Cardiac fibroblast (primary cell): ENCODE measurements at places on chromosomes 3 and 15.
A peak's percentile ranks its signal among the peaks of the same experiment; 100 is the strongest.

DNA sequence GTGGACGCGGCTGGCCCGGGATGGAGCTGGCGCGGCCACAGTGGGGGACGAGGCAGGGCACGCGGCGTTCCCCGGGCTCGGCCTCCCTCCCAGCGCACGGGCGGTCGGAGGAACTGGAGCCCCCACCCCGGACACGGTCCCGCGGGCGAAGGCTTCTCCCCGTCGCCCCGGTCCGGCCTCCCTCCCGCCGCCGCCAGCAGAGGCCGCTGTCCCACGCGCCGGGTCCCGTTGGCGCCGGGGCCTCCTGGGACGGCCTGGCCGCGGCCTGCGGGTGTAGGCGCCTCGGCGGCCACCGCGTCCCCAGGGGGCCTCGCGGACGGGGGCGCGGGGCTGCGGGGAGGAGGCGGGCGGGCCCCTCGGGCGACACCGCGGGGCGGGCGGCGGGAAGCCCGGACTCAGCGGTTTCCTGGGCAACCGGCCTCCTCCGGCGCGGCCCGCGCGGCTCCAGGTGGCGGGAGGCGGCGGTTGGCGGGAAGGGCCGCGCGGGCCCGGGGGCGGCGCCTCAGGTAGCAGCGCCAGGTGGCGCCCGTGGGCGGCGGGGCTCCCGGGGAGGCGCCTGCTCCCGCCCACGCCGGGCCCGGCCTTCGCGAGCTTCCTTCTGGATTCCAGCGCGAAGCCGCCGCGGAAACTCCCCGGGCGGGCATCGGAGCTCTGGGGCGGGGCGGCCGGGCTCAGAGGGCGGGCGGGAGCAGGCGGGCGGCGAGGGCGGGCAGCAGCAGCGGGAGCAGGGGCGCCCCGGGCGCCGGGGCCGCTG is 26.7 kb downstream of the MELTF start:
- peak; percentile 73 for DNase-seq

- peak; percentile 3 for DNase-seq
Observed at GRCh38 chr3:53730576-53730975, 115.6 kb downstream of the CHDH start.

DNA sequence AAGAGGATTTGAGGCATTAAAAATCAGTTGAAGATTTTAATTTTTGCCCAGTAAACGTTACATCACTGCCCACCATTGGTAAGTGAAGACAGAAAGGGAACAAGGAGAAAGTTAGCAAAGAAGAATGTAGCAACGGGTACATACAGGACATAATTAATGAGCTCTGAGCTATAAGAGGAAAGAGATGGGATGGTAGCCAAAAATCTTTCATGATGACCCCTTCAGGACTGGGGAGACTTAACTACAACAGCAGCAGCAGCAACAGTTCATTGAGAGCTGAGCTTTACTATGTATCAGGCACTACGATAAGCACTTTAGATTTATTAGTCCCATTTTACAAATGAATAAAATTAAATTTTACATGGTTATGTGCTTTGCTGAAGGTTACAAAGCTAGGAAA is 18.4 kb downstream of the EMC4 start:
- DNase-seq, result peak; percentile 8

DNA sequence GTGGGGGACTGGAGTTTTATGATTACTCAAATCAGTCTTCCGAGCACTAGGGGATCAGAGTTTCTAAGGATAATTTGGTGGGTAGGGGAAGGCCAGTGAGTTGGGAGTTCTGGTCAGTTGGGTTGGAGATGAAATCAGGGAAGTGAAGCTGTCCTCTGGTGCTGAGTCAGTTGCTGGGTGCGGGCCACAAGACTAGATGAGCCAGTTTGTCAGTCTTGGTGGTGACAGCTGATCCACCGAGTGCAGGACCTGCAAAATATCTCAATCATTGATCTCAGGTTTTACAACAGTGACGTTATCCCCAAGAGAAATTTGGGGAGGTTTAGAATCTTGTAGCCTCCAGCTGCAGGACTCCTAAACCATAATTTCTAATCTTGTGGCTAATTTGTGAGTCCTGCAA is 249.4 kb downstream of the FAM43A start:
- DNase-seq, result no peak

DNA sequence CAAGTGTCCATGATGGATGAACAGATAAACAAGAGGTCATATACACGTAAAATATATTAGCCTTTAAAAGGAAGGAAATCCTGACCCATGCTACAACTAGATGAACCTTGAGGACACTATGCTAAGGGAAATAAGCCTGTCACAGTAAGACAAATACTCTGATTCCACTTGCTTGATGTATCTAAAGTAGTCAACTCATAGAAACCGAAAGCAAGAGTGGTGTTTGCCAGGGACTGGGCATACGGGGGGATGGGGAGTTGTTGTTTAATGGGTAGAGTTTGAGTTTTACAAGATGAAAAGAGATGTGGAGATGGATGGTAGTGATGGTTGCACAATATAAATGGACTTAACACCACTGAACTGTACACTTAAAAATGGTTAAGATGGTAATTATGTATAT is 65.4 kb downstream of the C3orf70 start:
- DNase-seq, result no peak

- no peak for DNase-seq
Observed at GRCh38 chr15:98504998-98505397, 143.3 kb upstream of the IGF1R start.

- no peak for DNase-seq
Observed at GRCh38 chr3:1200371-1200770, 107.5 kb downstream of the CNTN6 start.

DNA sequence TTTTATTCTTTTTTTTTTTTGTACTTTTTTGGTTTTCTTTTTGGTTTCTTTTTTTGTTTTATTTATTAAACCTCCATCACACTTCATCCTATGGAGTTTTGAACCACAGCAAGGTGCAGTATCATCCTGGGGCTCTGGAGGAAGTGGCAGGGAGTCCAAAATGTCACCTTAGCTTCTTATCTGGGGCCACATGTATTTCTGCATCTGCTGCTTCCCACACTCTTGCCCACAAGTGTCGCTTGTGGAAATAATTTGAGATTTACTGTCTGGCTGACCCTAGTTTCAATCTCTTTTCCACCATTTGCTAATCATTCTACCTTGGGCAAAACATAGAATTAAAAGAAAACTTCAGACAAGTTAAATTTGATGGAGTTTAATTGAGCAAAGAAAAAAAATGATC is 6.4 kb downstream of the OPA1 start:
- DNase-seq, result no peak

- no peak for DNase-seq
Observed at GRCh38 chr15:77964193-77964592, 113.3 kb downstream of the TBC1D2B start.

DNA sequence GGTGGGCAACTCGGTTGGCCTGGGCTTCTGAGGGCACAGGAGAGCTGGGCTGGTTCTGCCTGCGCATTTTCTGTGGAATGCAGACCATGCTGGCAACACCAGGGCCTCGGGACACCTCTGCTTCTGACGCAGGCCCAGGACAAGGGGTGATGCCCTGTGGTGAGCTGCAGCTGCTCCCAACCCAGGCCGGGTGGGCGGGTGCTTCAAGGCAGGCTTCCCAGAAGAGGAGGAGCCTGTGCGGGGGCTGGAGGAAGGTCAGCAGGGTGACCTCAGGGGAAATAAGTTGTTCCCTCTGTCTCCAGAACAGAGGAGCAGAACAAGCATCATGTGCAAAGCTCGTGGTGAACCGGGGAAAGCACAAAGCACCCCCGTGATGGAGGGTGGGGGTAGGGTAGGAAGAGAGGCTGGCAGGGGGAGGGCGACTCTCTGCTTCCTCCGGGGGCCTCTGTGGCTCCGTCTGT is 11.0 kb upstream of the PLXNA1 start:
- DNase-seq, result peak; percentile 63

DNA sequence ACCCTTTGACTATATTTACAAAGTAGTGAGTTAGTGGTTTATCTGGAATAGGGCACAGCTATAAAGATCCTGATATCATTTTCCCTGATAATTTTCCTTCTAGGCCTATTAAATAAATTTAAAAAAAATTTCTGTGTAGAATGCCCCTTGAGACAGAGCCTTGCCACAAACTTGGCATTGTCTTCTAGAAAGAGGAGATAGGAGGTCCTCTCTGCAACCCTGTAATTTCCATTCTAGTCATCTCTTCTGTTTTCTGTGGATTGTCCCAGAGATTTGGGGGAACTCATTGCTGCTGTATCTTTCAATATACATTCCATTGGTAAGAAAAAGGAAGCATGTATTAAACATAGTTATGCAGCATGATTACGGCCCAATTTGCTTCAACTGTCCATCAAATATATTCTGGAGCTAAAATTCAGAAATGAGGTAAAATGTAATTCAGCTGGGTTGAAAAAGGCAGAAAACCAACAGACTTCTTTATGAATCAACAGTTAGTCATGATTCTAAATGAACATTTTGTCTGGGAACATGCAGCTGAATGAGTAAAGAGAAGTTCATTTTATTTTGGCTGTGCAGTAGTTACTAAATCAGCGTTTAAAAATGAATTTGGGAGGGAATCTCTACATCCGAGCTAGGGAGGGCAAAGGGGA is 401.1 kb downstream of the NAALADL2 start:
- peak; percentile 90 for DNase-seq

GRCh38 chr15:66651913-66652642 is 50.0 kb upstream of the SMAD6 start:
- no peak for DNase-seq

DNA sequence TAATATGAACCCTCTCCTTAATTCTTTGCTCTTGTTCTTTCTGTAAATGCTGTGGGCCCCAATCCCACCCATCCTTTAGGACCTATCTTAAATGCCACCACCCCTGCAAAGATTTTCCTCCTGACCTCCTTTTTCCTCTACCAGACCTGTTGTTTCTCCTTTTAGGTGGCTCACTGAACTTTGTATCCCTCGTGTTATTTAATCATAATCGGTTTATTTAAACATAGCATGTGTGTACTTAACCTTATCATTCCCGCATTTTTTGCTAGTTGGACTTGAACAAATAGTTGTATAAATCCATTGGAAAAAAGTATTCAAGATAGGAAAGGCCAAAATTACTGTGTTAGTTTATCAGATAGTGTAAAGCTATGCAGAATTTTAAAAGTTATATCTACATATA is 988 bp upstream of the NFKBIZ start:
- no peak for DNase-seq

DNA sequence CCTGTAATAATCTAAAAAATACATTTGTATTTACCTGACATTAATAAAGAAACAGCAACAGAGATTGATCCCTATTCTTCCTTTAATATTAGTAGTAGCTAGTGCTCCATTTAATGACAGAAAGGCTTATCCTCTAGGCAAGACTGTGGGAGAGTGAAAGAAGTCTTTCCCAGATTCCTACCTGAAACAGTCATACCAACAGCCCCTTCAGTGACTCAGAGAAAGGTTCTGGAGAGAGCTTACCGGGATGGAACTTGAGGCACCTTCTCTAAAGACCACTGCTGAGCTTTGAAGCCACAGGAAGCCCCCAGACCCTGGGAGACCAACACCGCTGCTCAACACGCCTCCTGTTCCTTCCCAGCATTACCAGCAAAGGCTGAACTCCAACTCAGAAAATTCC is 66.9 kb upstream of the FGF12 start:
- DNase-seq, result no peak

- DNase-seq, result peak; percentile 18
Observed at GRCh38 chr3:8052659-8053058, 449.0 kb upstream of the LMCD1 start.

- DNase-seq, result no peak
Observed at GRCh38 chr3:31462050-31462569, 70.6 kb upstream of the STT3B start.

- no peak for DNase-seq
Observed at GRCh38 chr15:40538976-40539375, 25.9 kb downstream of the CCDC32 start.

- DNase-seq, result no peak
Observed at GRCh38 chr3:61347981-61348380, 96.7 kb upstream of the FHIT start.

- DNase-seq, result peak; percentile 48
Observed at GRCh38 chr3:114659109-114660061, 365.6 kb downstream of the TIGIT start.

DNA sequence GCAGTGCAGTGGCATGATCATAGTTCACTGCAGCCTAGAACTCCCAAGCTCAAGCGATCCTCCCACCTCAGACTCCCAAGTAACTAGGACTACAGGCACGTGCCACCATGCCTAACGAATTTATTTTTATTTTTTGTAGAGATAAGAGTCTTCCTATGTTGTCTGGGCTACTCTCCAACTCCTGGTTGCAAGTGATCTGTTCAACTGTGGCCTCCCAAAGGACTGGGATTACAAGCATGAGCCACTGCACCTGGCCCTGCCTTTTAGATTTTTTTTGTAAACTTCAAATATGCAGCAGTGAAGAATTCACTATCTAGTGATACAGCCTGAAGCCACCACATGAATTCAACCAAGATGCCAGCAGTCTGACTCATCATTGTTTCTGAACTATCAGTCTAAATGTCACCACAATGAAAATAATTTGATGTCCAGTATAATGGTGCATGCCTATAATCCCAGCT is 32.7 kb downstream of the UBXN7 start:
- peak; percentile 44 for DNase-seq

GRCh38 chr15:37794947-37795346 is 139.5 kb upstream of the TMCO5A start:
- DNase-seq, result no peak

DNA sequence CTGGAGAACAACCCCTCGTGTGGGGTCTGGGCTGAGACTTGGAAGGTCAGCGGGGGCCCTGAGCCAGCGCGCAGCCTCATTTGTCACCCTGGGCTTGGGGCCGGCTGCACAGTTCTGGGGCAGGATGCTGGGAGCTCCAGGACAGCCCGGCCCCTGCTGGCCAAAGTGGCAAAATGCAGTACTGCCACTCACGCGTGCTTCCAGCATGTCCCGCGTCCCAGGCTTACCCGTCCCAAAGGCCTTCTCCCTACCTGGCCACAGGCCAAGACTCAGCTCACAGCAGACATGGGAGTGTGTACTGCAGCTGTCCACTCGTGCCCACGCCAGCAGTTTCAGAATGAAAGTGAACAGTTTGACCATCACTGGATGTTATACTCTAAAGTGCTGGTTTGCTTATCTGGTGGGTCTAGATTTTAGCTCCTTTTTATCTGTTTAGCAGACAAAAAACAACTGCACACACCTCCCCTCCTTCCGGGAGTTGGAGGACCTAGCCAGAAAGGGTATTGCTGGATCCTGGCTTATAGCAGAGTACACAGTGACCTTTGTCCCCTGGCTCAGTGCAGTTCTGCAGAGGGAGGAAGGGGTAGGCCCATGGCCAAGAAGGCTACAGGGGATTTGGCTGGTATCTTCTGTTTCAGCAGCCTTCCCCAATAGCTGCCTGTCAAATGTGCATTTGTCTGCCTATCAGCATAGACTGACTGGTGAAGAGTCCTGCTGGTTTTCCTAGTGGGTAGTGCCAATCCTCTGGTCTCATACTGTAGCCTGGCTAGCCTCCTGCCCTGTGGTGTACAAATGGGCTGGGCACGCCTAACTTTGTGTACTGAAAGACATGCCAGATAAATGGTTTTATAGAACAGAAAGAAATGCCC is 23.2 kb upstream of the IP6K2 start:
- peak; percentile 95 for DNase-seq

DNA sequence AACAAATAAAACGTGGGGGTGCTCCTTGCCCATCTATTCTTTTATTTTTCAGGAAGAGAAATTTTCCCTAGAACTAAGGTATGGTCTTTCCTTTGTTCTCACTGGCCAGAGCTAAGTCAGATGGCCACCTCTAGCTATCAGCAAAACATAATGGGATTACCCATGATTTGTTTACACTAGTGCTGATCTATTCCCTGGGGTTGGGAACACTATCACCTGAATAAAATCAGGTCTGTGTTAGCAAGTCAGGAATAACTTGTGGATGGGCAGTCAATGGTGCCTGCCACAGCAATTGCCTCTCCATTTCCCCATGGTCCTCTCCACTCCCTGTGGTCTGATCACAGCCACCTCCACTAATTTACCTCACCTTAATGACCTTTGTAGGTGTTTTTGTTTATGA is 181.7 kb upstream of the CADPS start:
- DNase-seq, result no peak
